ENCODE measurements at places on chromosomes 11 and 22.

DNA sequence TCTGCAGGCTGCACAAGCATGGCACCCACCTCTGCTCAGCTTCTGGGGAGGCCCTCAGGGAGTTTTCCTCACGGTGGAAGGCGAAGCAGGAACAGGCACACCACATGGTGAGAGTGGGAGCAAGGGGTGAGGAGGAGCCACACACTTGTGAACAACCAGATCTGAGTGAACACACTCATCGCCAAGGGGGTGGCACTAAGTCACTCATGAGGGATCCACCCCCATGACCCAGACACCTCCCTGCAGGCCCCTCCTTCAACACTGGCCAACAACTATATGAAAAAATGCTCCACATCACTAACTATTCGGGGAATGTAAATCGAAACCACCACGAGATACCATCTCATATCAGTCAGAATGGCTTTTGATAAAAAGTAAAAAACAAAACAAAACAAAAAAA lies 722 bp upstream of the KRTAP5-2 start:
- no peak for DNase-seq

GRCh38 chr22:21967693-21968271 lies 14.8 kb downstream of the TOP3B start:
- no peak for DNase-seq

DNA sequence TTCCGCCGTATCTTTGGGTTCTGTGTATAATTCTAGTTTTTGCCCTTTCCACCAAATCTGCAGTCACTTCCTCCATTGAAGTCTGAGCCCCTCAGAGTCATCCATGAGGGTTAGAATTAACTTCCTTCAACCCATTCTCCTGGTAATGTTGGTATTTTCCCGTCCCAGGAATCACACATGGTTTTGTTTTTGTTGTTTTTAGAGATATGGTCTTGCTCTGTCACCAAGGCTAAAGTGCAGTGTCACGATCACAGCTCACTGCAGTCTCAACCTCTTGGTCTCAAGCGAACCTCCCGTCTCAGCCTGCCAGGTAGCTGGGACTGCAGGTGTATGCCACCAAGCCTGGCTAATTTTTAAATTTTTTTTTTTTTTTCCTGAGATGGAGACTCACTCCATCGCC lies 18.7 kb downstream of the ZBED4 start:
- DNase-seq: no peak

GRCh38 chr22:22201185-22201929 lies 43.2 kb upstream of the VPREB1 start:
- peak; percentile 34 for DNase-seq

DNA sequence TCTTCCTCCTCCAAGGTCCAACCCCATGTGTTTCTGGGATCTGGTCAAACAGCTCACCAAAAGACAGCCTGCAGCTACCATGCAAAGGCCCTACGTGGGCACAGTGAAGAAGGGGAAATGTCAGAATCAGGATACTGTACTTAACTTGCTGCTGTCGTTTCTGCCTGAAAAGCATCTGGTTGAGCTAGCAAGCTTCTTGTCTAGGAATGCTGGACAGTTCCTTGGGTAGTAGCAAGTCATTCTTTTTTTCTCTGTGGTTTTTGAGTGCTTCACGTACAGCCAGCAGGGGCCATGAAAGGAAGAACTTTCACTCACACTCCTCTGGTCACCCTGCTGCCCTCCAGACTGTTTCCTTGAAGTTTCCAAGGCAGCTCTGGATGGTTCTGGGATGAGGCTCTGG lies 24.7 kb downstream of the RCOR2 start:
- DNase-seq: no peak

DNA sequence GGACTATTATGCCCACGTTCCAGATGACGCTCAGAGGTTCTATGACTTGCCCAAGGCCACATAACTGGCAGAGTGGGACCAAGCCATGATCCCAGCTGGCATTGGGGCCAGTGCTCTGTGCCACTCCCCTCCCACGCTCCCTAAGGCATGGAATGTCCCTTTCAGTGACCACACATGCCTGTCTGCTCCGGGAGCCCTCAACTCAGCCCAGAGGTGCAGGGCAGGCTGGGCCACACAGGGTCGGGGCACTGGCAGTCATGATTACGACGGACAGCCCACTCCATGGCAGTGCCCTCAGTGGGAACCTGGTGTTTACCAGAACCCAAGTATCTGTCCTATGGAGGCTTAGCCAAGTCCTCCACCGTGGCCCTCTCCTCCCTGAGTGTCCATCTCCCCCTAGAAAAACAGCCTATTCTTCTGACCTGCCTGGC lies 10.0 kb downstream of the RHBDD3 start:
- no peak for DNase-seq

DNA sequence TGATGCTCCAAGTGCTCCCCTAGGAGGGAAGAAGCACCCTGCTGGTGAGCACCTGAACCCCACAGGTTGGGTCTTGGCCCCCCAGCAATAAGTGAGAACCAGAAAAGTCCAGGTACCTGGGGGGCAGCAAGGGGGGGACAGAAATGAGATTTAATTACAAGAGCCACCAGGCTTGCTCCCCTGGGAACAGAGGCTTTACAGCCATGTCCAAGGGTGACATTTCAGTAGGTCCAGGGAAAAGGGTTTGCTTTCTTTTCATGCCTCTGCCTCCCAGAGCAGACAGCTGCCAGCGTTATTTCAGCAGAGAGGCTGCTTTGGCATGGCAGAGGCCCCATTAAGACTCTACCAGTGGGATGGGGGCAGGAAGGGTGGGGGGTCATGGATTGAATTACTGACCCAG lies 437.7 kb downstream of the BUD13 start:
- no peak for DNase-seq

DNA sequence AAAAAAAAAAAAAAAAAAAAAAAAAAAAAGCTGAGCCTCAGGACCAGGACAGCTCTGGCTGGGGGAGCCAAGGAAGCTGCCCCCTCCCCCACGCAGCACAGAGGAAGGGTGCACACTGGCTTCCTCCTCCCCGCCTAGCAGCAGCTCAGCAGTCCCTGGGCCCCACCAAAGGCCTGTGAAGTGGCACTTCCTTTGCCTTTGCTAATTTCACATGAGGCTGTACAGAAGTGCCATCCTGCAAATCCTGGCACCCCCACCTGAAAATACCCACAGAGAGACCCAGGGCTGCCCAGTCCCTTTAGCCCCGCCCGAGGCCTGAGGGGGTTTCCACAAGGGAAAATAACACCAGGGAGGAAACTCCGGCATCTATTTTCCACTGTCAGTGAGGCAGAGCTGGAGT lies 3.9 kb downstream of the RHOG start:
- no peak for DNase-seq

DNA sequence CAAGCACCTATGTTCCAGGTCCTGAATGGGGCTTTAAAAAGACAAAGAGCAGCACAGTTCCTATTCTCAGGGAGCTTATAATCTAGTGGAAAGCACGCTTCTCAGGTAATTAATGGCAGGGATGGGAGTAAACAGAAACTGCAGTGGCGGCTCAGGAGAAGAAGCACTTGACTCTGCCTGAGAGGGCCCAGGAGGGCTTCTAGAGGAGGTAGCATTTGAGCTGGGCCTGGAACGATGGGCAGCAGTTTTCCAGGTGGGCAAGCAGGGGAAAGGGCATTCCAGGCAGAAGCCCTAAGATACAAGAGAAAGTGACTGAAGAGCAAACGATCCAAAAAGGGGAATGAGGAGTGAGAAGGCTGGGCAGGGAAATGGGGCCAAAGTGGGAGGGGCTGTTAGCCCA lies 37.1 kb upstream of the CHST1 start:
- DNase-seq: no peak

DNA sequence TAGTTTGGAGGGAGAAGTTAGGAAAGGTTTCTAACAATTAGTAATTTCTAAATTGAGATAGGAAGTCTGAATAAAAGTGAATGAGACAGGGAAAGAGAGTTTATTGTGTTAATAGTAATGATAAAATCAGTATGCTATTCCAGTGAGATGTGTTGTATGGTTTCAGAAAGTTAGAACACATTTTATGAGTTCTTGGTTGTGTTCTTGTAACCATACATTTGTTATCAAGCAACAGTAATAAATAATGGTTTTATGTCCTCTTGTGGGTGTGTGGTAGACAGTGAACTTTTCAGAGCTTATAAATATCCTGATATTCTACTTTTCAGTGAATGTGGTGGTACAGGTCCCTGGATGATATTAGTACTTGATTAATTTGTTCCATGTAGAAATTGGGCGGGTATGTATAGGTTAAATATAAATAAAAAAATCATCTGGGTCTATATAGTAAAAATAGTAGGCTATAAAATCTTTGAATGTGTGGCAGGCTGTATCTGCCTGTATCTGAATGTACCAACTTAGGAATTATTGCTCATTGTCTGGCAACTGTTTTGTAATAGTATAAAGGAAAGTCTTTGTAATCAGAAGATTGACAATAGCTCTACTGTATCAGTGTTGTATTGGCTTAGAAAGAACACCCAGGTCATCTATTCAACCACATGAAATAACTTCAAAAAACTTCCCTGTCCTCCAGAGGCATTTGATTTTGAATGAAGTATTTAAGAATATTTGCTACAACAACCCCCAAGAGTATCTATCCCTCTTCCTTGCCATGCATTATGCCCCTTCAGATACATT lies 54.8 kb downstream of the UVRAG start:
- no peak for DNase-seq

GRCh38 chr11:47104261-47104950 lies 72.3 kb downstream of the ARFGAP2 start:
- no peak for DNase-seq

DNA sequence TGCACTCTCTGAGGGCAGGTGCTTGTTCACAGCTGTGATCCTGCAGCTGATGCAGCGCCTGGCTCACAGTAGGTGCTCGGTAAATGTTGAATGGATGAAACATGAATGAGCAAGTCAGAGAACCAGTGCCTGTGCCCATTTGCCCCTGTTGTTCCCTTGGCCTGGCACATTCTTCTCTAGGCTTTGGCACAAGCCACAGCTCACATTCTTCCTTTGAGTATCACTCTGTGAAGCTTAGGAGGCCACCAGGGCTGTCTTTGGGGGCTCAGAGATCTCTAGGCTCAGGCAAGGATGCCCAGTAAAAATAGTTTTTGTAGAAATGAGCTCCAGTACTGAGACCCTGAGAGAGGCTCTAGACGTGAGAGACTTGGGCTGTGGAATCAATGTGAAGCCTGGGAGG lies 144.6 kb upstream of the NAV2 start:
- DNase-seq: no peak

GRCh38 chr11:46914363-46914762 lies 4.0 kb downstream of the LRP4 start:
- no peak for DNase-seq

- DNase-seq: no peak
Measured at GRCh38 chr11:5369789-5370188, 13.8 kb upstream of the OR51M1 start.

DNA sequence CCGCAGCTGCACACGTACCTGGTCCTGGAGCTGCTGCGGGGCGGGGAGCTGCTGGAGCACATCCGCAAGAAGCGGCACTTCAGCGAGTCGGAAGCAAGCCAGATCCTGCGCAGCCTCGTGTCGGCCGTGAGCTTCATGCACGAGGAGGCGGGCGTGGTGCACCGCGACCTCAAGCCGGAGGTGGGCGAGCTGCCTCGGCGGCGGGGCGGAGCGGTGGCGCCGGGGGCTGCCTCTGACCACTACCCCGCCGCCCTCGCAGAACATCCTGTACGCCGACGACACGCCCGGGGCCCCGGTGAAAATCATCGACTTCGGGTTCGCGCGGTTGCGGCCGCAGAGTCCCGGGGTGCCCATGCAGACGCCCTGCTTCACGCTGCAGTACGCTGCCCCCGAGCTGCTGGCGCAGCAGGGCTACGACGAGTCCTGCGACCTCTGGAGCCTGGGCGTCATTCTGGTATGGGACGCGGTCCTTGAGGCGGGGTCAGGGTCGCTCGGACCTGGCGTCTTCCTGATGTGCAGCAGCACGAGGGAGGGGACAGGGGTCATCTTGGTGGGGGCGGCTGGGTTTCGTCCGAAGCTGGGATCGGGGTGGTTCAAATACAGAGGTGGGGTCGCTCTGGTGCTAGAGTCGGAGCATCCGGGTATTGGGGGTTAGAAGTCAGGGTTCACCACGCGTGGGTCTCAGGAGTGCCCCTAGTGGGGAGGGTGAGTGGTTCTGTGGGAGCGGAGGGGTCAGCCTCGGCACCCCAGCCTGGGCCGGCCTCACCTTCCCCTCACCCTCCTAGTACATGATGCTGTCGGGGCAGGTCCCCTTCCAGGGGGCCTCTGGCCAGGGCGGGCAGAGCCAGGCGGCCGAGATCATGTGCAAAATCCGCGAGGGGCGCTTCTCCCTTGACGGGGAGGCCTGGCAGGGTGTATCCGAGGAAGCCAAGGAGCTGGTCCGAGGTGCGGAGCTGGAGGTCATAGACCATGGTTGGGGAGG lies 10.8 kb downstream of the RPS6KA4 start:
- no peak for DNase-seq

- DNase-seq: no peak
Measured at GRCh38 chr22:26377170-26377830, 51.8 kb upstream of the ASPHD2 start.

GRCh38 chr11:123185326-123185725 lies 9.7 kb downstream of the CLMP start:
- no peak for DNase-seq

- DNase-seq: no peak
Measured at GRCh38 chr11:127451861-127452260, 451.3 kb upstream of the KIRREL3 start.

DNA sequence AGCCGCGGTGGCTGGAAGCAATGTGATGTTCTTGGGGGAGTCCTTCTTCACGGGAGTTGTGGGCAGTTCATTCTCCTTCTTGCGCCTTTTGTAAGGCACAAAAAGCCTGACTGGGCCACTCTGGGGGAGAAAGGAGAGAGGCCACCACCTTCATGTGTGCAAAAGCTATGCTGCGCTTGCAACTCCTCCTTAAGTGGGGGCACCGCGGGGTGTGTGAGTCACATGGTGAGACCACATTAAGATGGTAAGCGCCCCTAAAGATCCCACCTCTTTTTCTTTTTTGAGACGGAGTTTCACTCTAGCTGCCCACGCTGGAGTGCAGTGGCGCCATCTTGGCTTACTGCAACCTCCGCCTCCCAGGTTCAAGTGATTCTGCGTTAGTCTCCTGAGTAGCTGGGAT lies 14.1 kb downstream of the DEAF1 start:
- no peak for DNase-seq

DNA sequence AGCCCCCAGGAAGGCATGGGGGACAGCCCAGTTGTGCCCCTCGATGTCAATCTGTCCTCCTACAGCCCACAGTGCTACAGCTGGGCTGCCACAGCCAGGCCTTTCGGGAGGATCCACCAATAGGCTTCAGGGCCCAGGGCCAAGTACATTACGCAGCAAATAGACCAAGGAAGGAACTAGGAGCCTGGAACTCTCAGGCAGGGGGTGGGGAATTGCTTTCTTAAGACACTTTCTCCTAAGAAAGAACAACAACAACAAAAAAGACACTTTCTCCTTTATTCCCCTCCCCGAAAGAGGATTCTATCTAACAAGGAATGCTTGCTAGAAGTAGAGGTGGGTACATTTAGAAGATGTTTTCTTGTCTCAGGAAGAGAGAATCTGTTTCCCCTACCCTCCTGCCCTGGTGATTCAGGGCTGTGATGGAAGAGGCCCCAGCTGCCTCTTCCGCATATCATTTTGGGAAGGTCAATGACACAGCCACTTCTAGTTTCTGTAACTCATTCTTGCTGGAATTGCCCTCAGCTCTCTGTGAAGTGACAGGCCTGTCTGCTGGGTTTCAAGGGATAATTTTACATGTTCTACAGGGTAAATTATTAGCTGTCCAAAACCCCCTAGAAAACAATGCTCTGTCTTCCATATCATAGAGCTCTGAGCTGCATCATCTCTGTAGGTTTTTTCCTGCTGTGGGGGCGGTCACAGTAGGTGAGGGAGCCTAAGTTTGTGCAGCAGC lies 6.0 kb upstream of the MALAT1 start:
- peak; percentile 79 for DNase-seq

- no peak for DNase-seq
Measured at GRCh38 chr11:128928400-128928799, 14.3 kb downstream of the TP53AIP1 start.

GRCh38 chr11:69011624-69012091 lies 1.4 kb downstream of the MRGPRF start:
- no peak for DNase-seq
